Stimulated activated CD4-positive, alpha-beta T cell treated with anti-CD3 and anti-CD28 coated beads, Interleukin-1b, Interleukin-23, amount 100 ng/mL, for 24 hours (primary cell): ENCODE measurements at places on chromosomes 1 and 21.
A peak's percentile ranks its signal among the peaks of the same experiment; 100 is the strongest.

- no peak for DNase-seq
Observed at GRCh38 chr1:3017440-3018050, 3.7 kb upstream of the ACTRT2 start.

DNA sequence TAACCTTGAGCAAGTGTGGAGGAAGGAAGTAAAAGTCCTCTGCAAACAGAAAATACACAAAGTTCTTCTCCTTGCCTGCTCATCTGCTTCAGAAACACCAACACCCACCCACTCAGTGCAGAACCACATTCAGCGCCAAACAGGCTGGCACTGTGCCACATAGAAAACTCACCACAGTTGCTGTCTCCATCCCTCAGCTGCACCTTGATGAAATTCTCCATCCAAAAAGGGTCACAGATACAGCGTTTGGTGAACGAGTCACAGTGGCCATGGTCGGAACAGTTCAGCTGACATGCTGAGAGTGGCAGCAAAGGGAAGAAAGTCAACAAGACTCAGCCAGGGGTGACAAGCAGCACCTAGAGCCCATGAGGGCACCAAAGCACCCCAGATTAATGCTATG lies 114.5 kb downstream of the KIAA0319L start:
- peak; percentile 13 for DNase-seq

GRCh38 chr1:97903626-97904025 lies 17.2 kb downstream of the DPYD start:
- no peak for DNase-seq

- DNase-seq: no peak
Observed at GRCh38 chr1:4173731-4174130, 273.7 kb upstream of the C1orf174 start.

- DNase-seq: no peak
Observed at GRCh38 chr1:167849666-167850065, 64.3 kb downstream of the ADCY10 start.

- no peak for DNase-seq
Observed at GRCh38 chr1:12132078-12132477, 34.7 kb upstream of the TNFRSF1B start.

DNA sequence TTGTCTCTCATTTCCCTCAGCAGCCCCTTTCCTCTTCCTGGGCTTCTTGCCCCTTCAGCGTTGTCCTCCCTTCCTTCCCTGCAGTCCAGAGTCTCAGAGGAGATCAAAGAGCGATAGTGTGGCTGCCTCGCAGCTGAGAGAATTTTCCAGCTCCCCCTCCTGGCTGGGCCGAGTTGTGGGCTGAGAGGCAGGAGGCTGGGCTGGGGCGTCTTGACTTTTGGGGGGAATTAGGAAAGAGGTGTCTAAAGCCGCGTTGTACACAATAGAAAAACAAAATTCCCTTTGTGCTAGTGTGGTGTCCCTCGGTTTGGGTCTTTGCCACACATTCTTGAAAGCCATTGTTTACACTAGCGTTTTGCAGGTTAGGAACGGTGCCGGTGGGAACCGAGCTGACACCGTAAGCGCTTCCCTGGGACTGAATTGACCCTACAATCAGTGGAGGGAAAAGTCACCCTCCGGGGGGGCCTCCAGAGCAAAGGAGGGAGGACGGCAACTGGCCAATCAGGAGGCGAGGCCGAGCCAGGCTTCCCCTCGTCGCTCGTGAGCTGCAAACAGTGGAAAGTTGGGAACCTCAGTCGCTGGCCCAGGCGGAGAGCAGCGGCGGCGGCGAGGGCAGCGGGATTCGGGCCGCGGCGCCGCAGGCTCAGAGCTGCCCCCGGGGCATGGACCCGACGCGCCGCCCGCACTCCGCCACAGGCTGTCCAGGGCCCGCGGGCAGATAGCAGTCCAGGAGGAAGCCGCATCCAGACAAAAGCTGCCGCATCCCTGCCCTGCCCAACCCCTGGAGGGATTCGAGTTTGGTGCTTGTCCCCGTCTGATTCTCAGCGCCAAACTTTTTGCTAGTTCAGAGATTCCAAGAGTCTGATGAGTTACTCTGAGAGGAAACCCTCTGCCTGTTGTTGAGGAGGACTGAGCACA lies at the start of gene HMCN1:
TSS of gene HMCN1 (plus strand) at position 574 of the 918 bp plus-strand sequence. CDS start 389 bp downstream, outside the sequence.
- no peak for DNase-seq

GRCh38 chr1:65792669-65793358 lies at the start of gene PDE4B:
Gene PDE4B (plus strand): TSS chr1:65792895.
- no peak for DNase-seq

DNA sequence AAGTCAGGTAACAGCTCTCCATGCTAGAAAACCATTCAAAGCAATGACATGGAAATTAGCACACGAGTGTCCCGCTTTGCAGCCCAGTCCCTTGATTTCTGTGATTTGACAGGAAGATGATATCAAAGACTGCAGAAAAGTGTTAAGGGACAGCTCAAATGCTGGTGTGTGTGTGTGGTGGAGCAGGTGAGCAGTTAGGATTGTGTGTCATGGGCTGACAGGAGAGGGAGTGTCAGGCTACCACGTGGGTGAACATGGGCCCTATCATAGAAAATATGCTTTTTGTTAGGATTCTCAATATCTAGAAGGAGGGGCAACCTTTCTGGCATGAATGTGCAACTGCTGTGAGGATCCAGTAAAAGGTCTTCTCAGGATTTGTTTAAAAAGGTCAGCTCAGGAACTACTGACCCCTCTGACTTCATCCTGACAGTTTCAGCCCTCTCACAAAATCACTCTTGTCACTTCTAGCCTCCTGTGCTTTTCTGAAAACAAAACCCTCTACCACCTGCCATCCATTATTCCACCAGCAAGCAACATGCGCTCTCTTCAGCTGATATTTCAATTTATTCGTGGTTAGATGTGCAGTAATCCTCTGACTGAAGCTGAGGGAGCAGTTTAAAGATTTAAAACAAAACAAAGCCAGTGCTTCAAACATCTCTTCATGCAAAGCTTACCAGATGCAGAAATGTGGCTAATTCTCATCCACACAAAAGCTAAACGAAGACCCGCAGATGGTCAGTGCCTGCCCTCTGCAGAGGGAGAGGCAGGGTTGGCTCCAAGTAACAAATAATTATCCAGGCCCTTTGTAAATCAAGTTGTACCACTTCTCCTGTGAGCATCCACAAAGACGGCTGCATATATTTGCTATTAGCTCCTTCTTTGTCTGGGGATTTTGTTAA lies 397.9 kb downstream of the PTBP2 start:
- no peak for DNase-seq

- no peak for DNase-seq
Observed at GRCh38 chr1:155093911-155094621, 15.4 kb downstream of the EFNA3 start.

DNA sequence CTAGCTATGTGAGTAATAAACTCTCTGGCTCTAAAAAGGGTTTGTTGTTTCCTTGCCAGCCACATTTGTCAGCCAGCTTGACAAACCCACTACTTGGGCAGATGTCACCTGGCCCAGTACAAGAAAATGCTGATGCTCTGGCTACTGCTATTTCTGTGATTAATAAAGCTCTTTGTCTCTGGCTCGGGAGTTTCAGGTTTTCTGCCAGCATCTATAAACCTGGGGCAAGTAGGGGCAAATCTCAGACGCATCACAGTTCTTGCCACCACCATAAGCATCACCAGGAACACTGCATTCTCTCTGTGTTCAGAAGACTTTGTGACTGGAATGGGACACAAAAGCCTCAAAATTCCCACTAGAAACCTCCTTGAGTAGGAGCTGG lies 2.5 kb downstream of the ITLN2 start:
- DNase-seq: no peak

DNA sequence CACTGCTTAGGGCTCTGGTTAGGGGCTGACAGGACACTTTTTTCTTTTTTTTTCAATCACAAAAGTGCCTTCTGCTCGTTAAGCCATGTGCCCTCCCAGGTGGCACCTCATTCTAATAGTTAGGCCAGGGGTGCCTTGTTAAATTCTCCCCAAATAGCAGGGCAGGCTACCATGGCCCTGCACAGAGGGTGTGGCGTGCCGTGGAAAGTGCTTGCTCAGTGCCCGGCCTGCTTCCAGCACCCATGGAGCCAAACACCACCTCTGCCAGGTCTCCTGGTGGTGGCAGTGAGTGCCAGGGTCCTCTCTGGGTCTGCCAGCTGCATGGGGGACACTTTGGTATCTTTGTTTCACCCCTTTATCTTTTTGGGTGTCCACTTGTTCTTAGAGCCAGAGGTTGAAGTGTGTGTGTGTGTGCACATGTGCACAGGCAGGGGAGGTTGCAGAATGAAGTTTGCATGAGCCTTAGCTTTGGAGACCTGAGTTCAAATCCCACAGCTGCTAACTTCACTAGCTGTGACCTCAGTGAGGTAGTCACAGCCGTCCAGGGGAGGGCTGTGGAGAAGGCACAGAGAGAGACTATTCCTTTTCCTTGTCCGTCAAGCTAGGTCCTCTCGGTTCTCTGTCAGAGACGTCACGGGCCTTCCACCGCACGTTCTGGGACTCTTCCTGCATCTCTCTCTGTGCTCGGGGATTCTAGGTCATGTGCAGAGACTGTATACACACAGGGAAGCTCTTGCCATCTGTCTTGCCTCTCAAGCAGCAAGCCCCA lies 39.9 kb upstream of the CSF3R start:
- DNase-seq: no peak

- DNase-seq: peak; percentile 17
Observed at GRCh38 chr1:58755468-58755872, 28.4 kb downstream of the JUN start.

- DNase-seq: peak; percentile 7
Observed at GRCh38 chr1:232629250-232630046, 485 bp downstream of the SIPA1L2 start.

DNA sequence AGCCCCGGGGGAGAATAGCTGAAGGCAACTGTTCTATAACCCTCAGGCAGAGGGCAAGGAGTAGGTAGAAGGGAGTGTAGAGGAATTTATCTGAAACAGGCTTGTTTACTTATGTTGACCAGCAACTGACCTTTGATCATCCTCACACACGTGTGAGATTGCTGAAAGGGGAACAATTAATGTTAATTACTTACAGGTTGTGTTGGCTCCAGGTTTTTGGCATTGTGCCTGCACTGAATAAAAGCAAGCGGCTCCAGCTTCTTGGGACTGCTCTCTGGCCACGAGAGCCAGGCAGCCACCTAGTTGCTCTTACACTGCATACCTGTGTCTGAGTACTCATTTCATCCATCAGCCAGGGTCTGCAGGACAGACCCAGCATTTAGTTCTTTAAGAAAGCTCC lies 41.3 kb upstream of the ARHGEF10L start:
- DNase-seq: no peak

DNA sequence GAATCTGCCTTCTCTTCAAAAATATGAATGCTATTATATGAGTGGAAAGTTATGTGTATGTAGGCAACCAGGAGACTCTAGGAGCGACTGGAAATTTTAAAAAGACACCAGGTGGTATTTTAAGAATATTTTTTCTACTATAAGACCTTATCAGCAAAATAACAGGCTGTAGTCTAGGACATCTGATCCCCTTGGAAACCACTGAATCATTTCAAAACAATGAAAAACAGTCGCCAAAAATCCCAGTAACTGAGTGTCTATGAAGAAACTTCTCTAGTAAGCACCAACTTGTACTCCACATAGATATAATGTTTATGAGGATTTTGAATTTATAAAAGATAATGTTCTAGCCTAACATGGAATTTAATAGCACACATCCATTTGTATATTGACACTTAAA lies 358.5 kb downstream of the GPATCH2 start:
- no peak for DNase-seq

- DNase-seq: no peak
Observed at GRCh38 chr1:86016076-86016759, 140.4 kb downstream of the COL24A1 start.

DNA sequence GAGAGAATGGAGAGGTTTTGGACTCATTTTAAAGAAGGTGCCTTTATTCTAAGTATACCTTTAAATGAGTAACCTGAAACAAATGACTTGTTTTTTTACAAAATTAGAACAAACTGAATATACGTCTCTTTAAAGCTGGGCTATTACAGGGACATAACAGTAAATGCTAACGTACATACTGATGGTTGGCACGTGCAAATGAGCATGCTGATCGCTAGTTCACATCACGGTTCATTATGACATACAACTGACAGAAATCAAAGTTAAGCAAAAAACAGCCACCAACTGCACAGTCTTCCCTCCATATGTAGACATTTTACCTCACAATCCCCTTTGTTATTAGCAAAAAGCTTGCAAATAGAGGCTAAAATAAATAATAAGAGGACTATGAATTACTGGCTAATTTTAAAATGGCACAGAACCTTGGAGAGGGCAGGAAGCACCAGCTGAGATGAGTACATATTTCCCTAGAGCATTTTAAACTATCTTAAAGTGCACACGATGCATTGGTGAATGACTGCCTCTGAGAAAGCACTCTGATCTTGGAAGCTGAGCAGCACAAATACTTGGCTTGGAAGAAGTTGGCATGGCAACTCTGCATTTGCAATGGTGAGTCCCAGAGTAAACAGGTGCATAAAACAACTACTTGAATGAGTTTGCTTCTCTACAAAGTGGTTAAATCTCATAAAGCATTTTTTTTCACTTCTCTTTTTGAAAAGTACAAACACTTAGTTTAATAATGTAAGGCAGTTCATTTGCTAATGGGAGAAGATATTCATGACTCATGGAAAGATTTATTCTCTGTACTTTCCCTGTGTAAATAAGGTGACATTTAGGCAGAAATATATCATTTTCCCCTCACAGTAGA lies 204.7 kb downstream of the LHX8 start:
- DNase-seq: no peak

GRCh38 chr1:224068458-224069072 lies 45.3 kb upstream of the FBXO28 start:
- DNase-seq: no peak

- DNase-seq: no peak
Observed at GRCh38 chr1:17009706-17010105, 2.0 kb downstream of the ATP13A2 start.

- DNase-seq: no peak
Observed at GRCh38 chr1:162385702-162386101, 4.2 kb downstream of the C1orf226 start.

DNA sequence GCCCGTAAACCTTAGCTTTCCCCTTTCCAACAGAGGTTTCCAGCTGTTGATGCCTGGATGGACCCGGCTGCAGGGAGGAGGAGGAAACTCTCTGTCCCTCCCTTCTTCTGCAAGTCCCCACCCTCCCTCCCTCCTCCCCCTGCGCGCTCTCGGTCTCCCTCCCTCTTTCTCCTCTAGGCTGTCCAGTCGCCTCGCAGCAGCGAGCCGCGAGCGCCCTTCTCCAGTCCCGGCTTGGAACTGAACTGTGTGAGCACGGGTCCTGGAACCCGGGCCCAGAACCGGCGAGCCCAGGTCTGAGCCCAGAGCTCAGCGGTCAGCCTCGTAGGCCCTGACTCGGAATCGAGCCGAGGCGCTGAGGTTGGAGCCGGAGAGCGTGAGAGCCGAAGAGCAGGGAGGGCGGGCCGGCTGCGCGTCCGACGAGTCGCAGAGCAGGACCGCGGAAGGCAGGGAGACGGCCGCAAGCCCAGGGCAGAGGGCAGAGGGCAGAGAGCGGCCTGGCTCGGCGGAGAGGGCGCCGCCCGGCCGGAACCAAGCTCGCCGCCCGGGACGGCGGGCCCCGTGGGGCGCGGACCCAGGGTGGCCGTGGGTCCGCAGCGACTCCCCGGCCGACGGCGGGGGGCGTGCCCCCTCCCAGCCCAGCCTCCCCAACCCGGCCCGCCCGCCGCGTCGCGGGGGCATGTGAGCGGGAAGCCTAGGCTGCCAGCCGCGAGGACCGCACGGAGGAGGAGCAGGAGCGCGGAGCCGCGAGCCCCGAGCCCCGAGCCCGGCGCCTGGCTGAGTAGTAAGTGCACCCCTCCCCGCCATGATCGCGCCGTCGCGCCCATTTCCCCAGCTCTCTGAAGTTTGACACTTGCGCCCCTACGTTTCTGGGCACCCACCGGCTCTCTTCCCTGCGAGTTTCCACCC lies at the start of gene SOX13:
TSS of gene SOX13 (plus strand) at position 185 of the 906 bp plus-strand sequence. CDS start 39,801 bp downstream, outside the sequence.
- DNase-seq: no peak
